ENCODE measurements at places on chromosomes 2 and 18.

GRCh38 chr2:54952978-54953456 lies 97.2 kb downstream of the RTN4 start:
- no peak for DNase-seq

DNA sequence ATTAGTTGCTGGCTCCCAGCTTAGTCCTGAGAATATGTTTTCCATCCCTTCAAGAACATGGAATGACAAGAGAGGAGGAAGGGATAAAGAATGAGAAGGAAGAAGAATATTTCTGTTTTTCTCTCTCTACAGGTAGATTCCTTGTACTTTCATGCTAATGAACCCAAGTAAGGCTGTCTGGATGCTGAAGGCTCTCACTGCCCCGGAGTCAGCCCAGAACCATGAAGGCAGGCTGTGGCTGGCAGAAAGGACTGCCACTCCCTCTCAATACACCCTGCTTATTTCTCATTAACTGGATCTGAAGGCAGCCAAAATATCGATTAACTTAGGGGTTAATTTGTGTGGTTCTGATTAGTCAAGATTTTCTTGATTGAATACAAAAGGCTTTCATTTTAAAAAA lies 93.1 kb upstream of the NPAS2 start:
- no peak for DNase-seq

DNA sequence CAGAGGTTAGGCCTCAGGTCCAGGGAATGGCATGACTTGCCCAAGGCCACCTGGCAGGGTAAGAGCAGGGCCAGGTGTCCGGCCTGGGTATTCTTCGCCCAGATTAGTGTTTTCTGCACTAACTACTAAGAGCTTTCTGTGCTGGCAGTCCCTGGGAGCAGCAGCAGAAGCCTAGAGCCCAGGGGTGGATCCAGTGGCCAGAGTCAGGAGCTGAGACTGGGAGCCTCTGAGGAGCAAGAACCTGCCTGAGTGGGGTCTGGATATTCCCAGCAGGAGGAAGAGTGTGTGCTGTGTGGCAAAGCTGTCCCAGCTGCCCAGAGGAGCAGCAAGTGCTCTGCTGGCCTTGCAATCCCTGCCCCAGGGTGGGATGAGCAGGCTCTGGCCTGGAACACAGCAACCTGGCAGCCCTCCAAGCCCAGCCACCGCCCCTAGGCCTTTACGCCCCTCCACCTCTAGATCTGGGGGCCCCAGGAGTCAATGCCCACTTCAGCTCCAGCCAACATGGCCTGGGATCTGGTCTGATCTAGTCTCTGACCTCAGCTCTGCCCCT lies 30.7 kb upstream of the GPAT2 start:
- no peak for DNase-seq

GRCh38 chr2:193793914-193794313 lies 1599.2 kb upstream of the TMEFF2 start:
- no peak for DNase-seq

- DNase-seq, result peak; percentile 52
These were observed 54.2 kb upstream of the FRZB start for GRCh38 chr2:182920631-182921056.

DNA sequence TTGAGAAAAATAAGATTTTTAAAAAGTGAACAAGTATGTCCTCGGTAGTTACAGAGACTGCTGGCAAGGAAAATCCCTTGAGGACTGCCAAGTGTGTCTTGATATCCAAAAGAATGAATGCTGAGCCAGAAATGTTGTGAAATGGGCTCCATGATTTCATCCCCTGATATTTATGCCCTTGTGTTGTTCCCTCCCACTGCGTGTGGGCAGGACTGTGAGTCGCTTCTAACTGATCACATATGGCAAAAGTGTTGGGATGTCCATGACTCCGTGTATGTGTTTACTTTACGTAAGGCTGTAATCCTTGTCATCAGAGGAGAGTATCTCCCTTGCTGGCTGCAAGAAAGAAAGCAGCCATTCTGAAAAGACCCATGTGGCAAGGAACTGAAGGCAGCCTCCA lies 285.1 kb downstream of the SS18 start:
- DNase-seq, result peak; percentile 99

GRCh38 chr2:152573168-152573567 lies 144.1 kb downstream of the PRPF40A start:
- DNase-seq, result peak; percentile 11

DNA sequence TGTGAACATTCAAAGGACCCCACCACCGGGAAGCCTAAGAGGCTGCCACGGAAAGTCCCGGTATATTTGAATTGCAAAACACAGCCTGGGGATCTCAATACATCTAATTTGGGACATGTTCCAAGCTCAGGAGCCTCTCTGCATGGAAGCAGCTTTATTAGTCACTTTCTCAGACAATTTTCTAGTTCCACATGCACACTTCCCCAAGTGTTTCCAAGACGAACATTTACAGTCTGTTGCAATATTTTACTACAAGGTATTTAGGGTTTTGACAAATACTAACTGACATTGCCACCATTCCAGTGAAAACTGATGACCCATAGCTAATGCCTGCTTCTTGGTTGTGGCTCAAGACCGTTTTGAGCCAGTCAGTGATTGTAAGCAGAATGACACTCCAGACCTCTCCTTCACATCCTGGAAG lies 145.3 kb downstream of the NCKAP5 start:
- peak; percentile 15 for DNase-seq

DNA sequence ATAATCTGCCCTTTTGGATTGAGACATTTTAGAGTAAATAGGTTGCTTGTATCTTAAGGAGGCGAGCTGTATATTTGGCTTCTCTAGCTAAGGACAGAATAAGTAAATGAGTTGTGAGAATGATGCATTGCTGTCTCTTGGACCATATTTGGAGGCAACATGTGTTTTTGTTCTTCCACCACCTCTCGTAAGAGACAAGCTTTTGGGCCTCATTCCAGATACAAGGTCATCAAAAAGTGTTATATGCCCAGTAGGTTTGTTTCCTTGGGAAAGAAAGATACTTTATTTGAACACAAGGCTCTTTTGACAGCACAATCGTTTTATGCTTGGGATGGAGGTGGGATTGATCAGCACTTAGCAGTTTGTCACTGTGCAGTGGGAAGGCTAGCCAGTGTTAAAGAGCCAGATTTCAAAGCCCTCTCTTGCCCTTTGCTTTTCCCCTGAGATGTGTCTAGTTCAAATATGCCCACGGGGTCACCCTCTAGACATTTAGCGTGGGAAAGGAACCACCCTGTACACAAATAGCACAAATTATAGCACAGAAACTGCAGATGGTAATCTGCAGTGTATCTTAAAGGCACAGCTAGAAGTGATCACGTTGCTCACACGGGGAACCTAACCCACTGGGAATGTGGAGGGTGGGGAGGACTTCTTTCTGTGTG lies 131.3 kb downstream of the MAP4K4 start:
- peak; percentile 55 for DNase-seq

- no peak for DNase-seq
These were observed 446.7 kb downstream of the RNF144A start for GRCh38 chr2:7363906-7364305.

- peak; percentile 70 for DNase-seq
These were observed 44.1 kb downstream of the ANKMY1 start for GRCh38 chr2:240513549-240514287.

GRCh38 chr2:215361876-215362561 lies 50.2 kb downstream of the ATIC start:
- DNase-seq, result no peak

- no peak for DNase-seq
These were observed 533.5 kb downstream of the TNS1 start for GRCh38 chr2:217469203-217469810.

DNA sequence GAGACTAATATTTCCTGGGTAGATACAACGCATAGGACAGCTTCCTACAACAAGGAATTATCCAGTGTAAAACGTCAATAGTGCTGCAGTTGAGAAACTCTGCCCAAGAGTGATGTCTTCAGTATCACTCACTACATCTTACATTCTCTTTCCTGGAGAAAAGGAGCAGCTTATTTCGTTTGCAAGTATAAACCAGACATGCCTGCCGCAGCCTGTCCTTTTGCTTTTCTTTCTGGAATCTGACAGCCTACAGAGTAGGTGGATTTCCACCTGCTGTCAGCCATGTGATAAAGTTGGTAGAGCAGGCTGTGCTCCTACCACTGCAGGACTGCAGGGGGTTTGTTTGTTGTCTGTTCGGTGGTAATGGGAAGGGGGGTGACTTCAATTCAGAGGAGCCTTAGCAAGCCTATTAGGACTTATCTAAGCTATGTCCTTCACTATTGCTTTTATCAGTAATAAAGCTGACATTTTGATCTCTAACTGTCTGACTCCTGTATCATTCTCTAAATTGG lies 439.1 kb downstream of the GRB14 start:
- no peak for DNase-seq

GRCh38 chr2:130264501-130264900 lies 66.3 kb upstream of the TUBA3E start:
- DNase-seq, result no peak

DNA sequence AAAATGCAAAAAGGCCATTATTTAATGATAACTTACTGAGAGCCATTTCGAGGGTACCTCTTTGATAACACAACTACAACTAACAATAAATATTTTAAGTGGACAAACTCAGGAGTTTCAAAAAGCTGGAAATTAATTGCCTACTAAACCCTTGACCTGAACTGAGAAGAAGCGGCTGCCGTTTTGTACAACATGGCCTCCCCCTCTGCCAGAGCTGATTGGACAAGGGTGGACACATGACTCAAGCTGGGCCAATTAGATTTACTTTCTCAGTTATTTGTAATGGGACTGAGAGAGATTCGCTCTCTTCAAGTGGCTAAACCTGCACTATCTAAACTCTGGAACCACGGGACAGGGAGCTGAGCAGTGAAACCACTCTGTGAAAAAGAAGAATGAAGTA lies 135.9 kb upstream of the SERPINE2 start:
- DNase-seq, result no peak

- no peak for DNase-seq
These were observed 126.5 kb downstream of the GALR1 start for GRCh38 chr18:77376043-77376732.

GRCh38 chr2:36672199-36672598 lies 24.3 kb upstream of the VIT start:
- peak; percentile 35 for DNase-seq

GRCh38 chr18:23929362-23929930 lies 85.1 kb upstream of the TTC39C start:
- no peak for DNase-seq

GRCh38 chr2:28678175-28678855 lies 73.3 kb upstream of the PPP1CB start:
- no peak for DNase-seq

GRCh38 chr2:30436859-30437435 lies 10.1 kb upstream of the LCLAT1 start:
- DNase-seq, result peak; percentile 34

GRCh38 chr2:30541680-30542079 lies 94.6 kb downstream of the LCLAT1 start:
- DNase-seq, result no peak

- no peak for DNase-seq
These were observed 49.0 kb downstream of the CAPN13 start for GRCh38 chr2:30758191-30758651.

DNA sequence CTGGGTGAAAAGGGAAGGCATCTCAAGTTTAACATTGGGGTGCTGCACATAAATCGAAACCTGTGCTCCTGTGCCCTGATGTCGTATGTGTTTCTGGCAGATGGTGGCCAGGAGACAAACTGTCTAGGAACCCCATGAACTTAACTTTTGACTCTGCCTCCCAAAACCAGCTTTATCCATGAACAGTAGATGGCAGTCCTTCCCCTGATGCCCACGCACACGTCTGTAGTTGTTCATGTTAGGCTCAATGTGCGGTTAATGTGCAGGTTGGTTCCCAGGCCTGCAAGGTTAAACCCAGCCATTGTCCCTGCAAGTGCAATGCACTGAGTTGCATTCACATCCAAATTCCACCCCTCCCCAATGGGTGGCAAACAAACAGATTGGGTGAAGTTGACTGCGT lies 44.1 kb upstream of the SIX3 start:
- DNase-seq, result no peak

- no peak for DNase-seq
These were observed 98.8 kb downstream of the TRABD2A start for GRCh38 chr2:84781942-84782716.

DNA sequence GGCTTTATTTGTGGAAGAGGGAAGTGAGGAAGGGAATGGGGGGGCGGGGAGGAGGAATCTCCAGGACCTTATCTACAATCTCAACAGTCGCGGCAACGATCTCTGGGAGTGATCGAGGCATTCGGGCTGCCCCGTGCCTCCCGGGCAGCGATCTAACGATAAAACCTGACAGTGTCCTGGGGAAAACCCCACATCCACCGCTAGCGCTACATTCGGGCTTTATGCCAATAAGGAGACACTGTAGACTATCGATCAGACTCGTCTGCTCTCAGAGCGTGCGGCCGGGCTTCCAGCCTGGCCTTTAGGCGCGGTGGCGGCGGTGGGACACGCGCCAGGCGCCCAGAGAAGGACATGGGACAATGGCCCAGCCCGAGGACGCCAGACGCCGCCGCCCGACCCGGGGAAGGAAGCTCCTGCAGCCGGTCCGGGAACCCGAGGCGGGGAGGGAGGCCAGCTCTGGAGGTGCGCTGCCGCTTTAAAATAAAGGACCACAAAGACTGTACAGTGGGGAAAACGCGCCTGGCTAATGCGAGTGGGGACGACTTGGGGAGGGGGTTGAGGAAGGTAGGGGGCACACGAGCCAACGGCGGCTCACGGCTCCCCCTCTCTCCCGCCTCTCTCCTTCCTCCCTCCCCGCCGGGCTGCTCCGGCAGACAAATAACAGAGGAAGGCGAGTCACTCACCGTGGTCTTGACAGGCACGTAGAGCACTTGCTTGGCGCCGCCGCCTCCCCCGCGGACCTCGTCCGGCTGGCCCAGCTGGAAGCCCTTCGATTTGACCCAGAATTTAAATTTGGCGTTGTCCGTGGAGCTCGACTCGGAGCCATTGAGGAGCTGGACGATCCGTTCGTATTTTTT lies 2.2 kb downstream of the NOL4 start:
- no peak for DNase-seq

DNA sequence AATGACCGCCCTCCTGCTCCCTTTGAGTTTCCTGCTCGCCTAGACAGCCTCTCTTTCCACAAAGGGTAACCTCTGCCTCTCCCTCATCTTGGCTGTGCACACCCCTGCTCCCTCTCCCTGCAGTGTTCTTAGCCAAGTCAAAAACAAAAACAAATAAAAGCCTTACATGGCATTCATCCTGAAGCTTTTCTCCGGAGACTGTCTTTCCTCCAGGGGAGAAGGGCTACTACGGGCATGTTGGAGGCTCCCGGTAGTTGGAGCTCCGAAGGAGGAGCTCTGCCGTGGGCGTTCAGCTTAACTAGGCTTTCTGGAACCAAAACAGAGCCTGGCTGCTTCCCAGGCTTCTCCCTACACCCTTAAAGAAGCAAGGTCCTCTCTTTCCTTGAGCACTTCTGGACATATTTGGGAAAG lies 104.2 kb downstream of the TPGS2 start:
- peak; percentile 38 for DNase-seq

- DNase-seq, result no peak
These were observed 273.7 kb downstream of the TWIST2 start for GRCh38 chr2:239121600-239122012.

DNA sequence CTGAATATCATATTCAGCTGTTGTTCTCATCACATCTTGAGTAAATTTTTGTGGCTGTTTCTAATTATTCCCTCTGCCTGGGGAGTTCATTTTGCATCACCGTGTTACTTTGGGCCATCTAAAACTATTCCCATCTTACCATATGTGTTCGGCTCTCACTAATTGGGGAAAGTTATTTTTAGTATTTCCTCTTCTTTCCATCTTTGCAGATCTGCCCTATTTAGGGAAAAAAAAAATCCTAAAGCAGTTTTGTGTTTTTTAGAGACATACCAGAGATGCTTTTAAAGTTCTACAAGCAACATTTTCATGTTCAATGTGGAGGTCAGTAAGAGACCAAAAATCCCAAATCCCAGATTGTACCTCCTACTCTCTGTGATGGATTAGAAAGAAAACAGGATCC lies 111.3 kb upstream of the NDUFV2 start:
- peak; percentile 74 for DNase-seq

Data from fibroblast of gingiva (primary cell).